Ammon's horn (tissue), 1 donor: ENCODE measurements at places on chromosomes 3 and 15.

DNA sequence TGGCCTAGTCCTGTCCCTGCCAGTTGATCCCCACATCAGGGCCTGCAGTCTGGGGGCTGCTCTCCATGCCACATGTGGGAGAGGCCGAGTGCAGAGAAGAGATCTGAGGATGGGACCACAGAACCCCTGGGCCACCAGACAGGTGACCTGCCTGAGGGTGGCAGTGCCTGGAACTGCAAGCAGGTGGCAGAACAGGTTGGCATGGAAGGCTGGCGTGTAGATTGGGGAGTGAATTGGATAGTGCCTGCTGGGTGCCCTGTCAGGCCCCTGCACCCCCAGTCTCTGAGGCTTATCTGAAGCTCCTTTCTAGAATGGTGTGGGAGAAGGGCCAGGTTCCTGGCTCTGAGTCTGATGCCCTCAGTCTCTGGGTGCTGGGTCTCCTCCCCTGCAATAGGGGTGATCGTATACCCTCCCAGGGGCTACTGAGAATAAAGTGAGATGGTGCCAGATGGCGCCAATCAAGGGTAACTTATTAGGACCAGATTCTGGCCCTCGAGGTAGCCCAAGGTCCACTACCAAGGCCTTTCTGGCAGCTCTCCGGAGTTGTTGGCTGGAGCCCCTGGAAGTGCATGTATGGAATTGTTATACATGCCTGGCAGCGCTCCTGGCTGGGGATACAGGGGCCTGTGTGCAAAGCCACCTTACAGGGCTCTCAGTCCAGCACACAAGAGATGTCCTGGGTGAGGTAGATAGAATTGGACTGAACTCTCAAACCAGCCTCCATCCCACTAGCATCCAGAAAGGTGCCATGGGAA is 15.7 kb downstream of the C3orf18 start:
- no peak for DNase-seq

DNA sequence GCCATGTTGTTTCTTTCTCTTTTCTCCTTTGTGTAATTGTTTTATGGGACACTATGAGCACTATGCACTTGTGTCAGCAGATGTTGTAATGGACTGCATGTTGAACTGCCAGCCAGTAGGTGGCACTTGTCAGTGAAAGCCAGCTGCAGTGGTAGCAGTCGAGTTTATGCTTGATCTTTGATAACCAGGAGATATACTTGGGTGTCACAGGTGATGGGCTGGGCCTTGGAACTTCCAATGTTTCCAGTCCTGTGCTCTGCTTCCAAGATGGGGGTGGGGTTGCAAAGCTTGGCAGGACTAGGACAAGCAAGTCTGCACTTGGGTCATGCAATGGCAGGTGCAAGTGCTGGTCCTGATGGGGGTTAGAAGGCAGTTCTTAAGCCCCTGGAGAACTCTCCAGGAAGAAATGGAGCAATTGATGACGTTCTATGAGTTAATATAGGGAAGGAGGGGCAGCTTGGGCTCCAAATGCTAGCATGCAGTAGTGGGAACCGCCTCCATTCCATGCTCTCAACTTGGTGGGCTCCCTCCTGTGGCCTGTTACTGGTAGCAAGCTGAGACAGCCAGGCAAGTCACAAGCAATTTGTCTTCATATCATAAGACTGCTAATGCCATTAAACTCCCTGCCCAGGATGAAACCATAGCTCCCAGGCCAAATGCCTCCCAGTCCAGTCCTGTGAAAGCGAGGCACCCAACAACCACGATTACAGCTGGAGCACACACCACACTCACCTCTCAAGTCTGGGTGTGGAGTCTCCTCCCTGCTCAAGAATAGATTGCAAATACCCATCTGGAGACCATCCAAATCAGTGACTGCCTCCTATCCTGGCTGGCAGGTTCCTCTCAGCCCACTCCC is 287.2 kb downstream of the CGGBP1 start:
- peak; percentile 11 for DNase-seq

DNA sequence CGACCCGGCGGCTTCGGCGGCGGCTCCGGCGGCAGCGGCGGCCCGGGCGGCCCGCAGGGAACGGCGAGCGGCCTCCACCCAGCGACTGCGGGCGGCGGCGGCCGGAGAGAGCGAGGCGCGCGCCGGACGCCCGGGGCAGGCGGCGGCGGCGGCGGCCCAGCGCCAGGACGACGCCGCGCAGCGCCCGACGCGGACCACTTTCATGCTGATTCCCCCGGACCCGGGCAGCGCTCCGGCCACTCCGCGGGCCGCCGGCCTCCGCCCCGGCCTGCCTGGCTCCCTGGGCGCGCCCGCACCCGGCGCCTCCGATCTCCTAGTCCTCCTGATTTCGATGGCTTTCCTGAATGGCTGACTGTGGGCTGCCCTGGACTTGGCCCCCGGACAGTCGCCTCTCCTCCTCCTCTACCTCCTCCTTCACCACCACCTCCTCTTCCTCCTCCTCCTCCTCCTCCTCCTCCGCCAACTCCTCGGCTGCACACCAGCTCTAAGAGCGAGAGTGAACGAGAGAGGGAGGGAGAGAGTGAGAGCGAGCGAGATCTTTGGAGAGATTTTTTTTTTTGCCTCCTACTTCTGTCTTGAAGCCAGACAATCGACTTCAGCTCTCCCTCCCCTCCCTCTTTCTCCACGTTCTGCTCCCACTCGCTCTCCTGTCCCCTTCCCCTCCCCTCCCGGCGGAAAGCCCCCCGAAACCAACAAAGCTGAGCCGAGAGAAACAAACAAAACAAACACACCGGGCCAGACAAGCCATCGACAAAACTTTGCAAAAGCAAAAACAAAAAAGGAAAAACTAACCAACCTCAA is 844 bp downstream of the NR2F2 start:
- no peak for DNase-seq

- DNase-seq, result no peak
Measured at GRCh38 chr3:177333533-177334520, 136.5 kb upstream of the TBL1XR1 start.

- DNase-seq, result no peak
Measured at GRCh38 chr15:78320183-78320582, 20.0 kb upstream of the CRABP1 start.

- no peak for DNase-seq
Measured at GRCh38 chr15:63052961-63053698, 10.6 kb downstream of the TPM1 start.

DNA sequence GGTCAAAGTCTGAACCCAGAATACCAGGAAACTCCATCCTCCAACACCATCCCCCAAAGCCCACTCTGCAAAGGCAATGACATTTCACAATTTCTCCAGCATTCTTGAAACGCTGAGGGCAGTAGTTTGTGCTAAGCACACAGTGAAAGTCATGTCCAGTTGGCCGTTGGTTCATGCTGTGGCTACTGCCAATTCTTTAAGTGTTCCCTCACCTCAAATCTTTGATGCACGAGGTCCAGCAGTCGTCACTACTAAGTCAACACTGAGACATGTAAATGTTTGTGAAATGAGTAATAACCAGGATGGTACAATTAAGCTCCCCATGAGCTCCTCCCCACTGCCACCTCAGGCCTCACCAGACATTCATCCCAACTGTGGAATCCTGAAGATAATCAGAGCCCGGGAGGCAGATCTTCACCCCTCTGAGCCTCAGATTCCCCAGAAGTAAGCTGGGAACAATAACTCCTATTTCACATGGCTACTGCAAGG is 7.0 kb downstream of the SUCLG2 start:
- no peak for DNase-seq

DNA sequence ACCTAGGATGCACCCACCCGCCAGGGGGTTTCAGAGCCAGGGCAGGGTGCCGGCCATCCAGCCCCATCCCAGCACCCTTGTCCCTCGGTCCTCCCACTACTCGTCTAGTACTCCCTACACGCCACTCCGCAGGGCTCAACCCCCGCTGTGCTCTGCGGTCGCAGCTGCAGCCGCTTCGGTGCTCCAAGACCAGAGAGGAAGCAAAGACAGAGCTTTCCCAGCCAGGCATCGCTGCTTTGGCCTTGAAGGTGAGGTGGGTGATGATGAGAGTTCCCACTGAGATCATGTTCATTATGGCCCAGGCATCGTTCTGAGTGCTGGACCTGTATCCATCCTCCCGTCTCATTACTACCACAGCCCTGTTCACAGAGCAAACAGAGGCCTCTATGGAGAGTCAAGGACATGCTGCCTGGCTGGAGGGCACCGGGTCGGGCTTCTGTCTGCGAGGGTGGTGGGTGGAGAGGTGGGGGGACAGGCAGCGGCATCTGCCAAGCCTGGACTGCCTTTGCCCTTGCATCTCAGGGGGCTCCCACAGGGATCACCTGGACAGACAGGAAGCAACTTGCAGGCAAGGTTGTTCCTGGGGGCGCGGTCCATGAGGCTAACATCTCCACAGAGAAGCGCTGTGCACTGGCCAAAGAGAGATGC is 66.9 kb downstream of the KLF13 start:
- DNase-seq, result no peak

- DNase-seq, result no peak
Measured at GRCh38 chr15:94596707-94597106, 365.3 kb downstream of the MCTP2 start.

GRCh38 chr3:81363816-81364215 is 397.6 kb downstream of the GBE1 start:
- DNase-seq, result no peak

DNA sequence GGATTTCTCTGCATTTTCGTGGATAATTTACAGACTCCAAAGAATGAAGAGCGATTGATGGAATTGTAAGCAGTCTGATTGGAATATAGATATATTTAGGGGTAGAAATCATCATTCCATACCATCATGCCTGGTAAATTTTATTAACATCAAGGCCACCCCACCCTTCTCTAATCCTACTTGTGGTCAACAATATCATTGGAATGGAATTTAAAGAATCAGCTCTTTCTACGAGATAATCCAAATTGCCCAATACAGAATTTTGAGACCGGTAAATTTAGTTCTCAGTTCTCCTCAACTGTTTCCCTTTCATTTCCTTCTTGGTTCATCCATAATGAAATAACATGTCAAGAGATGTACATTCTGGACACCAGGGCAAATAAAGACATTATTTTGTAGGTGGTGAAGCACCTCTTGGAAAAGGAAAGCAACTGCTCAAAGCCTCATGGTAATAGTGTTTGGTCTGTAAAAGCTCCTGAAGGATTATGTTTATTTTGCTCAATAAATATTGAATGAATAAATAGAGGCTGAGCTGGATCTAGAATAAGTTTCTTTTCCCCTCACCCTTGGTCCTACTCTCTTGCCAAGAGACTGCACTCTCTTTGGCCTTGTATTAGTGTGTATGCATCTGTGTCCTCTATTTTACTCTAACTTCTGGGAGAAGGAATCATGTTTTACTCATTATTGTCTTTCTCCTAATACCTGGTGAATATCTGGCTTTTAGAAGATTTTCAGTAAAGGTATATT is 133.7 kb upstream of the BCL6 start:
- DNase-seq, result no peak

DNA sequence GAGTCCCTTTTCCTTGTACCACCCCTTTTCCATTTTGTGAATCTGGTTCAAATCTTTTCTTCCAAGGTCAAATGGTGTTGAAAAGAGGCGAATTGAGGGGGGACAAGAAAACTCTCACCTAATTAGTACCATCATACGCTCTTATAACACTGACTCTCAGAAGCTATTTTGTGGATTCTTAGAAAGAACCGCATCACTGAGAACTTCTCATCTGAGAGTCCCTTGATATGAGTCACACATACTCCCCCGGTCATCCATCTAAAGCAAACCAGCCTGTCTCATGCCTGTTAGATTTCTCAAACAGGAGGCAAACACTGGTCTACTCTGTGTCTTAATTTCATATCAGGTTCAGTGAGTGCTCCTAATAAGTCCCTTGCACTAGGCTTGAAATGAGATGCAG is 76.5 kb upstream of the SPRED1 start:
- no peak for DNase-seq

GRCh38 chr3:70352215-70352614 is 39.8 kb upstream of the MDFIC2 start:
- no peak for DNase-seq

DNA sequence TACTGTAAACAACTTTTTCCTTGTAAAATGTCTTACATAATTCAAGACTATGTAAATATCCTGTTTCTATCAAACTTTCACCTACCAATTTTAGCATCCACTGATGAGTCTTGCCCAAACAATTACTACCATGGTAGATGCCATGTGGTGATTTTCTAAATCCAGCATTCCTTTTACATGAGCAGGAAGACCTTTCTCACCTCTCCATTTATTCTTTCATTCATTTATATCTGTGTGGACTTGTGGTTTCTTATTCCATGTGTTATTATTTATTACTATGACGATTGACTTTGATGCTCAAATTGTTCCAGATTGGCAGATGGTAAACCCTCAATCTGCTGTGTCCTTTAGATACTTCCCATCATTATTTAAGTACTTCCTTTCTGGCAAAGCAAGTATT is 62.4 kb downstream of the IFT57 start:
- no peak for DNase-seq

GRCh38 chr3:160279657-160280056 is 54.4 kb downstream of the C3orf80 start:
- no peak for DNase-seq

DNA sequence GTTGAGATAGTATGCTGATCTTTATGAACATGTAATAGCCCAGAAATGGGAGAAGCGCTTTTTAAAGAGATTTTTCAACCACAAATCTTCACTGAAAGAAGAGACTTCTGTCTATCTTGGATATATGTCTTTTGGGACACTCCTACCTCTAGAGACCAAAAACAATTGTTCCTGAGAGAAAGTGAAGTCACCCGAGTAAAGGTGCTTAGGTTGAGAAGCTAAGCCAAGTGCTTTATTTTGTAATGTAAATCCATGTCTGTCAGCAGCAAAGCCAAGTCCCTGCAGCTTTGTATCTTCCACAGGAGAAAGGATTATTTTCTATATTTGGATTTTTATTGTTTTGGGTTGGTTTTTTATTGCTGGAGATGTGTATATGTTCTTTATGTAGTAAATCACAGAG is 32.1 kb upstream of the B3GALNT1 start:
- DNase-seq, result no peak

DNA sequence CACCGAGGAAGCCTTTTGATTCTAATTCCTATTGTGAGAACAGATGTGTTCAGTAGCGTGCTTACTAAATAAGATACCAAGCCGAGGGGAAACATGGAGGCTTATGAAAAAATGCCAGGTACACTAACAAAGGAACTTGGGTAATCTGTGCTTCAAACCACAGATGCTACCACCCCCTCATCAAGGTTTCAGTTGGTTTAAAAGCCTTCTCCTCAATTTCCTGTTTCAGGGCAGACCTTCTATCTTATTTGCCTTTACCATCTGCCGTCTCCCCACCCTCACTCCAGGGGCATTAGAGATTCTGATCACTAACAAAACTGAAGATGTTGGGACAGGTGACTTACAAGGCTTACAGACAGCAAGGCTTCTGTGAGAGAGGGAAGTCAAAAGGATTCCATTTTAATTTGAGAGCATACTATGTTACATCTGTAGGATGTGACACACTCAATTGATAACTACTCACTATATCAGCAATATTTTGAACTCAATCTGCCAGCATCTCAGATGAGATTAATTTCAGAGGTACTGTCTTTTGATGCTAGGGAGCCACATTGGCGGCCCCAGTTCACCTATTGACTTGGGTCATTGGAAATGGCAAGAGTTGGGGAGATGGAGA is 60.6 kb upstream of the PLCL2 start:
- no peak for DNase-seq

GRCh38 chr15:42090370-42090769 is 4.0 kb downstream of the PLA2G4D start:
- no peak for DNase-seq

- DNase-seq, result no peak
Measured at GRCh38 chr15:81666839-81667238, 292.8 kb upstream of the TMC3 start.
